GM04504 (cell line): ENCODE measurements at places on chromosomes 6 and 20.

- DNase-seq, result no peak
These were observed 32.1 kb upstream of the TCFL5 start for GRCh38 chr20:62893700-62894099.

DNA sequence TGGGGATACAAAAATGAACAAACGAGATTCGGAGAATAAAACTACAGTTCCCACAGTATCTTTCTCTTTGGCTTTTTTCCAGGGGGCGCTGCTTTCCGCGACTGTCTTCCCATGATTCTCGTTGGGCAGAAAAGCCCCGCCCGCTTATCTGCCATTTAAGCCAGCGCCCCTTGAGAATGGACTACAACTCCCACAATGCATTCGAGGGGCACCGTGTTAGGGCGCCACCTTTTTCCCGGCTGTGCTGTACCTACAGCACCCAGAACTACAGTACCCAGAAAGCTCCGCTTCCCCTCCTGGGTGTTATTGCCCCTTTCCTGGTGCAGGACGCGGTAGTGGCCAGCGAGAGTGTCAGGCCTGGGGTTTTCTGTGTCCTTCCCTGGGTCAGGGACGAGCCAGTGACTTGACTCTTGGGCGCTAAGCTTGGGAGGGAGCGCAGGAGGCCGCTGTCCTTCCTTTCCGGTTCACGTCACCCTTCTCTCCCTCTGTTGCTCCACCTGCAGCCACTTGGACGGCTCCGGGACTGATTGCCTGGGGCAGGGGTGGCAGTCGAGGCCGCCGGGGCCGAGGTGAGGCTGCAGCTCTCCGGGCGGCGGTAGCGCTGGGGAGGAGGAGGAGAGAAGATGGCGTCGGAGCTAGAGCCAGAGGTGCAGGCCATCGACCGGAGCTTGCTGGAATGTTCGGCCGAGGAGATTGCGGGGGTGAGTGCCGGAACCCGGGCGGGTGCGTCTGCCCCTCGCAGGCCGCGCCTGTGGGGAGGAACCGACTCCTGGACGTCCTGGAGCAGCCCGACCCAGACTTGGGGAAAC, at the start of gene UBR2:
Gene UBR2 (plus strand): TSS at position 333 of the 809 bp plus-strand sequence. CDS start 291 bp downstream, at position 624.
- DNase-seq, result peak; percentile 98

GRCh38 chr20:6614836-6615235, 152.7 kb upstream of the BMP2 start:
- DNase-seq, result no peak

GRCh38 chr6:89082486-89082891, 1.9 kb downstream of the PNRC1 start:
- no peak for DNase-seq

GRCh38 chr6:101668496-101669030, 275.1 kb downstream of the GRIK2 start:
- DNase-seq, result no peak

- no peak for DNase-seq
These were observed 102.3 kb downstream of the EDN3 start for GRCh38 chr20:59402681-59403080.

GRCh38 chr20:35311822-35312221, 19.6 kb upstream of the FAM83C start:
- DNase-seq, result no peak

DNA sequence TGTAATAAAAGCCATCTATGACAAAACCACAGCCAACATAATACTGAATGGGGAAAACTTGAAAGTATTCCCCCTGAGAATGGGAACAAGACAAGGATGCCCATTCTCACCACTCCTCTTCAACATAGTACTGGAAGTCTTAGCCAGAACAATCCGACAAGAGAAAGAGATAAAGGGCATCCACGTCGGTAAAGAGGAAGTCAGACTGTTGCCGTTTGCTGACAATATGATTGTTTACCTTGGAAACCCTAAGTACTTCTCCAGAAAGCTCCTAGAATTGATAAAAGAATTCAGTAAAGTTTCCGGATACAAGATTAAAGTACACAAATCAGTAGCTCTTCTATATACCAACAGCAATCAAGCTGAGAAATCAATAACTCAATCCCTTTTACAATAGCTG, 14.0 kb upstream of the RUNX2 start:
- no peak for DNase-seq

DNA sequence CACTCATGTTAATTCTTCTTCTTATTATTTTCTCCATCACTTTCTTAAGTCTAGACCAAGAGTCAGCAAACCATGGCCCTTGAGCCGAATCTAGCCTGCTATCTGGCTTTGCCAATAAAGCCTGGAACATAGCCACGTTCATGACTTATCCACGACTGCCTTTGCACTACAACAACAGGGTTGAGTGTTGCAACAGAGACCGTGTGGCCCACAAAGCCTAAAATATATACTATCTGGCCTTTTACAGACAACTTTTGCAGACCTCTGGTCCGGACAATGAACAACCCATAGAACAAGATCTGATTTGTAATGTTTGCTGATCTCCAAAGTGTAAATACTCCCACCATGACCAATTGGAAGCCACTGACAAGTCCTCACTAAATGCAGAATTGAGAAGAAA, 140.5 kb upstream of the CDYL start:
- no peak for DNase-seq

DNA sequence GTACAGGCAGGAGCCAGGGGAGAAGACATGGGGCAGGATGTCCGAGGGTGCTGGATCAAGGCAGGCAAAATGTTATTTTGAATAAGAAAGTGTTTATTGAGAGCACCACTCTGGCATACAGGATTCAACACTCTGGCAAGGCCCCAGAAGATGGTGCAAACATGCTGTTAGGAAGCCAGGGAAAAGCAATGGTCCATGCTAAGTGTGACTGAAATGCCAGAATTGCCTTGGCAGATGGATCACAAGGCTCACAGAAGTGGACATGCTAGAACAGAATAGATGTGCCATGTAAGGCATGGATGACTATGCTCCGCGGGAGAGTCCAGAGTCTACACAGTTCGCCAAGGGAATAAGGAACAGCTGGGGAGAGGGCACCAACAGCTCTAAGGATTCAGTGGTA, 54.6 kb downstream of the QRSL1 start:
- DNase-seq, result no peak

DNA sequence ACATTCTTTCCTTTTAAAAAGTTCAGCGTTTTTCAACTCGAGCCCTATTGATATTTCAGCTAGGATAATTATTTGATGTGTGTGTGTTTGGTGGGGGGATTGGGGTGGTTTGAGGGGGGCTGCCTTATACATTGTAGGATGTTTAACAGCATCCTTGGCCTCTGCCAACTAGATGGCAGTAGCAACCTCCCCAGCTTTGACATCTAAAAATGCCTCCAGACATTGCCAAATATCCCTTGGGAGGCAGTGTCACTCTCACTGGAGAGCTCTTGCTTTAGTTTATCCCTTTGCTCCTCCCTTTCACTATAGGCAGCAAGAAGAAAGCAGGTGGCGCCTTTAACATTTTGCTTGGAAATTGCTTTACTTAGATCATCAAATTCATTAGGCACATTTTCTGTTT, 14.6 kb upstream of the TP53TG5 start:
- no peak for DNase-seq

DNA sequence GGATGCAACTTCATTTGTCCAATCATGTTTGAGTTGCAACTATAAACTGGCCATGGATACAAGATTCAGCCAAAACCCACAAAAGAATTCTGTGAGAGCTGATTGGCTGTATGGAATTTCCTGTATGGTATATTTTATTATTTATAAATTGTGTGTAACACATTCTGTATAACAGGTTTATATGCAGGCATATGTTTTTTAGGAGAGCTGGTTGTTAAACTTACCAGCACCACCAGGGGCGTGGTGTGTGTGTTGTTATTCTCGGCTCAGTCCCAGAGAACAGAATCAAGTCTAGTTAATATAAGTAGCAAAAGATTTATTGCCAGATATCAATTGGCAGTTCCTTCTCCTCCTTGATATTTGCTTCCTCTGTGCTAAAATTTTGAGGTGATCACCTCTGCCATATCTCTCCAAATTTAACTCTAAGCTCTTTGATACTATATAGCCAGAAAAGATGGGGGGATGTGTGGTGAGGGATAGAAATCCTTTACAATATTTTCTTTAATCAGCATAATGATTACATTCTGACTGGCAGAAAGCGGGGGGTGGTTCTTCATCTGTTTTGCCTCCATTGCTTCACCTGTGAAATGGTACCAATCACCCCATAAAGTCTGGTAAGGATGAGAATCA, 22.9 kb downstream of the CNBD2 start:
- no peak for DNase-seq

DNA sequence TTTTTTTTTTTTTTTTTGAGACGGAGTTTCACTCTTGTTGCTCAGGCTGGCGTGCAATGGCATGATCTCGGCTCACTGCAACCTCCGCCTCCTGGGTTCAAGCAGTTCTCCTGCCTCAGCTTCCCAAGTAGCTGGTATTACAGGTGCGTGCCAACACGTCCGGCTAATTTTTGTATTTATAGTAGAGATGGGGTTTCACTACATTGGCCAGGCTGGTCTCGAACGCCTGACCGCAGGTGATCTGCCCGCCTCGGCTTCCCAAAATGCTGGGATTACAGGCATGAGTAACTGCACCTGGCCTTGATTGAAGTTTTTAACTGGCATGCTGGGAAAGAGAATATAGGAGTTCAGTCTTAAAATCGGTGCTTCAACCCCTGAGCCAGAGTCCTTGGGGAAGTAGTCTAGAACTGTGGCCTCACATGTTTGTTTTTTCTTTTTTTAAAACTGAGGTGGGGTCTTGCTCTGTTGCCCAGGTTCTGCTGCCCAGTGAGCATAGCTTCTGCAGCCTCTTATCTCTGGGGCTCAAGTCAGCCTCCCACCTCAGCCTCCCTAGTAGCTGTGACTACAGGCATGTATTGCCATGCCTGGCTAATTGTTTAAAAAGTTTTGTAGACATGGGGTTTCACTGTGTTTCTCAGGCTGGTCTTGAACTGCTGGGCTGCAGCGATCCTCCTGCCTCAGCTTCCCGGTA, 3.3 kb downstream of the CBFA2T2 start:
- no peak for DNase-seq

- no peak for DNase-seq
These were observed 42.3 kb upstream of the PTPN1 start for GRCh38 chr20:50467718-50468356.

DNA sequence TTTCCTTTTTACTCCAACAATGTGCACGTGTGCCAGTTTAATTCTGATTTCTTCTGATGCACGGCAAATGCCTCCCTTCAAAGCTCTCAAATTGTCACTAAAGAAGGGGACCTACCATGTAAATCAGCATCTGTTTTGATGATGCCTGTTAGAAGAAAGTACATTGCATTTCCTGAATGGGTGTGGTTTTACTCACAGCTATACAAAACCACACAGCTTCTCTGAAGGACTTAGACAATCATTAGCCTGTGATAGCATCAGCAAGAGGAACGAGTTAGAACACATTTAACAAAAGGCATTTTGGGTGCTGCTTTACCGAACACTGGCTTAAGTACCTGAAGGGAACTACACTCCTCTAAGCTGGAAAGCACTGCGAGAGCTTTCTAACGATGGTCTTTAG, 109.4 kb downstream of the ATXN1 start:
- DNase-seq, result no peak

- DNase-seq, result peak; percentile 71
These were observed at the start of gene DUSP22 for GRCh38 chr6:291697-292505. TSS of gene DUSP22 (plus strand) at chr6:292487. CDS start at chr6:292540, 53 bp downstream.

DNA sequence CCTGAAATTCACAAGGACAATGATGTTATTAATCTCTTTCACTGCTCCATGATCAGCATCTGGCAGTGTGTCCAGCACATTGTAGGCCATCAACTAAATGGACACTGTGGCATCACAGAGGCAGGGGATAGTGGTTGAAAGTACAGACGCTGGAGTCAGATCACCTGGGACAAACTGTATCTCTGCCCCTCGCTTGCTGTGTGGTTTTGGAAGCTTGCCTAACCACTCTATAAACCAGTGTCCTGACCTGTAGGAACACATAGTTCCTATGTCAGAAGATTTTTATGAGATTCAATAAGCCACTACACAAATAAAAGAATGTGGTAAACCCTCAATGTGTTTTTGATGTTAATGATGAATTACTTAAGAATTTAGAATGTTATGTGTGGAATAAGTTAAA, 219.3 kb upstream of the RNF217 start:
- DNase-seq, result no peak

GRCh38 chr6:50270415-50270814, 220.7 kb upstream of the DEFB112 start:
- DNase-seq, result no peak

GRCh38 chr6:139850512-139850911, 476.1 kb upstream of the CITED2 start:
- DNase-seq, result no peak

DNA sequence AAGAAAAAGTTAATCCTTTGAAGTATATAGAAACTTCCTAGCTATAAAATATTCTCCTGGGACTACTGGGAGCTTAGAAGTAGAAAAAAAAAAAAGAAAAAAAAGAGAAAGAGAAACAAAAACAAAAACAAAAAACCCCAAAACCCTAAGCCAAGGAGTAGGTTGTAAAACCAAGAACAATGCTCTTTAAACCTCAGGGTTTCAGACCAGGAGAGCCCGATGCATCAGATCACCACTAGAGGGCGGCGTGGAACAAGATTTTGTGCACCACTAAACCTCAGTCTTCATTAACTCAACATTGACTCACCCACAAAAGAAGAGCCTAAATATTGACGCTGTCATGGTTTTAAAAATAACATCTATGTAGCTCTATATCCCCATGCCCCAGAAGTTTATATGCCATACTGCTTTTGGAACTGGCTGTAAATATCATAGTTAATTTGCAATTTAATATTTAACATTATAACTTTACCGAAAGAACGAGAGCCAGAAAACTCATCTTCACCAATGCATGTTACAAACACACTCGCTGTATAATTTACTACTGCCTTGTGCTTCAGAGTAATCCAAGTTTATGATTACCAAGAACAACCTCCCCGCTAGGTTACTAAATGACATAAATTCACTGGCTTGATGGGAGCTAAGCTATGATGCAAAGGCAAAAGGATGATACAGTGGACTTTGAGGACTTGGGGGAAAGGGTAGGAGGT, 19.2 kb downstream of the MCUR1 start:
- peak; percentile 71 for DNase-seq

GRCh38 chr20:11790046-11790445, 127.6 kb upstream of the BTBD3 start:
- DNase-seq, result no peak

DNA sequence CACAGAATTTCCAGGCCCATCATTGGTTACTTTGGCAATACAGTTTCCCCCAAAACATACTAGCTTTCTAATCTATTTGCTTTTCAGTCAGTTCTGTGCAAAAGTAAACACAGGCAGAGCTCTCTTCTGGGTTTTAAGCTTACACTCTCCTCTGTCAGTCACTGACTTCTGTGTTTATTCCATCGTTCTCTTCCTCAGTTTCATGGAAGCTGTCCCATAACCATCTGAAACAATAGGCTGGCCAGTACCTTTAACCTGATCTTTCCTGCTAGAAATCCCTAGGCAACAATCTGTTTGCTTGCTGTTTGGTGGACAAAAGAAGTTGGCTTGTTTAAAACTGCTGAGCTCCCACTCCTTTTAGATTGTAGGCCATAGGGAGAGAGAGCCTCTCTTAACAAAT, 431.5 kb downstream of the HACE1 start:
- DNase-seq, result no peak

- no peak for DNase-seq
These were observed 6.6 kb downstream of the TM9SF4 start for GRCh38 chr20:32116079-32116521.
